T-helper 1 cell (primary cell): ENCODE measurements at places on chromosomes 2 and 18.

DNA sequence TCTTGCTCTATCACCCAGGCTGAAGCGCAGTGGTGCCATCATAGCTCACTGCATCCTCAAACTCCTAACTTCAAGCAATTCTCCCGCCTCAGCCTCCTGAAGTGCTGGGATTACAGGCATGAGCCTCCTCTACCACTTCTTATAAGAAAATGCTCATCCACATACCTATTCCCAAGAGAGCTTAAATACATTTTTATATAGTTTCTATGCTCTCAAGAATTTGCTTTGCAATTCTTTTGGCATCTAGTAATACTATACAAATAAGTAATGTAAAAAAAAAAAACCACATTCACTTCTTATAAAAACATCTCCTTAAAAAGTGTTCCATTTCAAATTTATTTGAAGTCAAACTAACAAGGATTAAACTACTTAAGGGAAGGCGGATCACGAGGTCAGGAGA, 197.3 kb downstream of the DNAH7 start:
- no peak for DNase-seq

GRCh38 chr2:234446404-234447076, 50.3 kb downstream of the ARL4C start:
- DNase-seq, result peak; percentile 73

- no peak for DNase-seq
These were observed 30.2 kb upstream of the TYMS start for GRCh38 chr18:627231-627630.

DNA sequence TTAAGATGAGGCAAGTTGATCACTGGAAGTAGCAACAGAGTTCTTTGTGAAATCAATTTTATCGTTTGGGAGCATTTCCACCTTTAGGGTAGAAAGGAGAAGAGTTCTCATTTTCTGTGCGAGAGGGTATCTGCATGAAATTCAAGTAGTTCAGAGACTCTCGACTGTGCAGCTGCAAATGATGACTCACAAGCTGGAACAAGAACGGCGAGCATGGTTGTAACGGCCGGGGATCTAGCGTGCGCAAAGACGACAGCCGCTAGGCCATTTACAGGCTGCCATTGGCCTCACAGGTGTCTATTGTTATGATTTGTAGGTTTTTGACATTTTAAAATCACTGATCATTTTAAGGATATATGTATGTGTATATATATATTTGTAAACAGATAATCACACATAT, 5.2 kb downstream of the KLHL29 start:
- no peak for DNase-seq

- DNase-seq, result no peak
These were observed 20.9 kb downstream of the MTERF4 start for GRCh38 chr2:241081190-241081642.
